ENCODE measurements at places on chromosomes 16 and 17.

DNA sequence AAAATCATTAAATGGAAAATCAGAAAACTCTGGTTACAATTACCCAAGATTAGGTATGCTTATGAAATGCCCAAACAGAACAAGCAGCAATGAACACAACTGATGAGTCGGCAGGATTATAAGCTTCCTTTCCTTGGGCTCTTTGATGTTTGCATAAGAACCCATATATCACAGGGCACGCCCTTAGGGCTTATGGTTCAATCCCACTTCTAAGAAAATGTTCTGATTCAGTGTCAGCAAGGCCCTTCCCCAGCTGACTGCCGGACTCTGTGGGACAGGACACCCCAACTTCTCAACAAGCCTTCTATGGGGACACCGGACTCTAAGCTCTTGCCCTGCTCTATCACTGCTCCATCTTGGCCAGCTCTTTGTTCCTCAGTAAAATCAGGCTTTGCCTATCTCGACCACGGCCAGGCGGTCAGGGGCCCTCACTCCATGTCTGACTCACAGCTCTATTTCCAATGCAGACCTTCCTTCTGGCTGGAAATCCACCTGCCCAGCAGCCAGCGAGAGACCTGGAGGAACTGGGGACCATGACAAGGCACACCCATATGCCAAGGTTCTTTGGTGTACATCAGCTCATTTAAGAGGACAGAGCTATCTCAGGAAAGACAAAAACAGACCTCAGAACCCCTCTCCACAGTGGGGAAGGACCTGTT lies 26.8 kb downstream of the LITAFD start:
- no peak for DNase-seq

DNA sequence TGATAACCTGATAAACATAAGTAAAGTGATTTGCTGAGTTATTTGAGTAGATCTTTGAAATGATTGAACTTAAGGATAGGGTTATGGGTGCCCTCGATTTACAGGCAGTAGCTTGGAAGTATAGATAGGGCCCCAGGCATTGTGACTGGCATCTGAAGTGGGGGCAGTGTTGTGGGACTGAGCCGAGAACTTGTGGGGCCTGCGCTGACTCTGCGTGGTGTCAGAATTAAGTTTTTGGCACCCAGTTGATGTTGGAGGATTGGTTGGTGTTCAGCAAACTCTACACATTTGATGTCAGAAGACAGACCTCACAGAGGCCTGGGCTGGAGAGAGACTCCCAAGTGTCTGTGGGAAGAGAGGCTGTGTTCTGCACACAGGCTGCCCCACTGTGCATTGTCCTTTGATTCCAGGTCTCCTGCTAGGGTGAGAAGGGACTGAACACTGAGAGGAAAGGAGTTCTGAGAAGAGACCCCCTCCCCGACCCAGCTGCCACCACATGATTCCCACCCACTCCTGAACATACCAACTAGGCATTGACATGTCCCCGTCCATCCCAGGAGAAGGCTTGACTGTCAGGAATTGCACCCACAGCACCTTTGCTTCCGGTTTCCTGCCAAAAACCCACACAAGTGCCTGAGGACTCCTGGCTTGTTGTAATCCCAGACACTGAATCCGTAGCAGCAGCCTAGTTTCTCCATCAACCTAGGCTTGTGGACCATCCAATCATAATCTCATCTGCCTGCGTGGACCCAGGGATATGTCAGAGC lies 4.5 kb downstream of the ZNF267 start:
- no peak for DNase-seq

DNA sequence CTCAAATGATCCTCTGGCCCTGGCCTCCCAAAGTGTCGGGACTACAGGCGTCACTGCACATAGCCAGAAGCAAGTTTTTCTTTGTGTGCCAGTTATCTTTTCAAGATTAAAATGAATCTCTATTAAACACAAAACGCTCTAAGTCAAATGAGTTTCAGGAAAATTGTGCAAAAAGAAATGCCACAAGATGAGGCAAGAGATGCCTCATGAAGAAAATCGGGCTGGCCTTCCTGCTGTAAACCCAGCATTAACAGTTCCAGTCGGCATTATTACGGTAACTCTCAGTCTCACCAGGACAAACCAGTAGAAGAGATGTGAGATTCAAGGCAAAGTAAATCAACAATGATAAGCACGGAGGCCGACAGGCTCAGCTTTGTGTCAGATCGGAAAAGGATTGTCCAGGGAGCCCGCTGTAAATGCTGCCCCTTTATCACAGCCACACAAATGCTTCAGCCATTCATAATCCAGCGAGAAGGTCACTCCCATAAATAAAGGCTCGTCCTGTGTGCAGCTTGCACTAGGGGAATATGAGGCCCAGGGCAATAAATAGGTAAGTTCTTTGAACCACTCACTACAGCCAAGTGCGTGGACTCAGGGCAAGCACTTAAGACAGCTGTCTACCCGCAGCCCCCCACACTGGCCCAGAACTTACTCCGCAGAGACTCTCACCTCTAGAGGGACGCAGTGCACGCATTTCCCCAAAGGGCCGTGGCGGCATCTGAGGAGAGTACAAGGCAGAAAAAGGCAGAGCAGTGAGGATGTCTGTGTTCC lies 27.2 kb downstream of the NPLOC4 start:
- DNase-seq = peak; percentile 5

GRCh38 chr16:65117811-65118448 lies 3.9 kb downstream of the CDH11 start:
- DNase-seq = peak; percentile 96

DNA sequence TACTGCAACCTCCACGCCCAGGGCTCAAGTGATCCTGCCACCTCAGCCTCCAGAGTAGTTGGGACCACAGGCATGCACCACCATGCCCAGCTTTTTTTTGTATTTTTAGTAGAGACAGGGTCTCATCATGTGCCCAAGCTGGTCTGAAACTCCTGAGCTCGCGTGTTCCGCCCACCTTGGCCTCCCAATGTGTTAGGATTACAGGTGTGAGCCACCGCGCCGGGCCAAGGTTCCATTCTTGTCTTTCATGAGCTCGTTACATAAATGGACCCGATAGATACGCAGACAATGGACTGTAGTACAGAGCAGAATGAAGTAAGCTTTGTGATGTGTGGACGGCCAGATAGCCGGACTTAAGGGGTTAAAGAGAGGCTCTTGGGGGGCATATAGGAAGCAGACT lies 19.3 kb downstream of the UBN1 start:
- DNase-seq = no peak

DNA sequence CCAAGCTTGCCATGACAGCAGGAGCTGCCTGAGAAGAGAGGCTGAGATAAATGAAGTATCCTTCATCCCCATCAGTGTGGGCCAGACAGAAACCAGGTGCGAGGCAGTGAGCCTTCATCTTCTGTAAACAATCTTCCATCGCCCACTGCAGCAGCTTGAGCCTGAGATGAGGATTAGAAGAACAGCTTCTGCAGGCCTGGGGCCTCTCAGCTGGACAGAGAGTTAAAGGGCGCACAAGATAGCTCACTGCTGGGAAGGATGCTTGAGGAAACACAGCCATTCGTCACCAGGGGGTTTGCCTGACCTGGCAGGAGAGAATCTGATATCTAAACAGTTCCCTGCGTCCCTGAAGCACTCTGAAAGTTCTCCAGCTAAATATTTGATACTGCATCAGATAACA lies 27.1 kb downstream of the HOXB1 start:
- DNase-seq = no peak

GRCh38 chr17:77854759-77855745 lies 103.5 kb upstream of the TNRC6C start:
- DNase-seq = no peak

- DNase-seq = no peak
Observed at GRCh38 chr17:57906910-57907309, 48.3 kb downstream of the CUEDC1 start.

GRCh38 chr17:12459736-12460135 lies 206.0 kb upstream of the MYOCD start:
- no peak for DNase-seq

DNA sequence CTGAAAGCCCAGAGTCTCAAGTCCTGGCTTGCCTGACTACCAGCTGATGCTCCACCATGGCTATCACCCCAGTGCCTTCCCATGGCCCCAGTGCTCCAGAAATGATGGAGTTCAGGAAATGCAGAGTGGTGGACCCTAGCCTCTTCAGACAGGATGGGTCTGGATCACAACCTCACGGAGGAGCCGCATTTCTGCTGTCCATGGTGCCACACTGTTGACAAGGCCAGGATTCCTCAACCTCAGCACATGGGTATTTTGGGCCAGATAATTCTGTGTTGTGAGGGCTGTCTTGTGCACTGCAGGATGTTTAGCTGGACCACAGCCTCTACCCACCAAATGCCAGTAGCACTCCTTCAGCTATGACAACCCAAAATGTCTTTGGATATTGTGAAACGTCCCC lies 6.7 kb upstream of the CRHR1 start:
- DNase-seq = no peak

DNA sequence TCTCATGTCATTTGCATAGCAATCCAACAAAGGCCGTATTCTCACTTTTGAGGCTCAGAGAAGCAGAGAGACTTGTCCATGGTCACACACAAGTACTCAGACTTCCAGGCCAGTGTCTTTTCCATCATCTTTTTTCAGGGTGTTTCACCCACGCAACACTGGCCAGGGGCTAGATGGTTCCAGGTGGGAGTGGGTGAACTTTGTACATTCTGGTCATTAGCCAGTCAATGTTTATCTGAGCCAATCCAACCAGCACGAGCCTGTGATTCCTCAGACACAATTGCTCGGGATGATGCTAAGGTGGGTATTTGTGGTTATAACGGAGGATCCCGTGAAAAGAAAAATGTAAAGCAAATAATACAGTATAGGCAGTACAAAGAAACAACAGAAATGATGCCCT lies 56.3 kb downstream of the ZFHX3 start:
- DNase-seq = no peak

GRCh38 chr17:55124730-55125360 lies 139.9 kb upstream of the HLF start:
- DNase-seq = no peak

DNA sequence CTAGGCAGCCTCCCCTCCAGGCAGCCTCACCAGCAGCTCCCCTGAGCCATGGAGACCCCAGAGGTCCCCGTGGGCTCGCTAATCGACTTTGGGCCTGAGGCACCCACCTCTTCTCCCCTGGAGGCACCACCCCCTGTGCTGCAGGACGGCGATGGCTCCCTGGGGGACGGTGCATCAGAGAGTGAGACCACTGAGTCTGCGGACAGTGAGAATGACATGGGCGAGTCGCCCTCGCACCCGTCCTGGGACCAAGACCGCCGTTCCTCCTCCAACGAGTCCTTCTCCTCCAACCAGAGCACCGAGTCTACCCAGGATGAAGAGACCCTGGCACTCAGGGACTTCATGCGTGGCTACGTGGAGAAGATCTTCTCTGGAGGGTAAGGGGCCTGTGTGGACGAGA lies 39.4 kb downstream of the KIAA0513 start:
- DNase-seq = no peak

DNA sequence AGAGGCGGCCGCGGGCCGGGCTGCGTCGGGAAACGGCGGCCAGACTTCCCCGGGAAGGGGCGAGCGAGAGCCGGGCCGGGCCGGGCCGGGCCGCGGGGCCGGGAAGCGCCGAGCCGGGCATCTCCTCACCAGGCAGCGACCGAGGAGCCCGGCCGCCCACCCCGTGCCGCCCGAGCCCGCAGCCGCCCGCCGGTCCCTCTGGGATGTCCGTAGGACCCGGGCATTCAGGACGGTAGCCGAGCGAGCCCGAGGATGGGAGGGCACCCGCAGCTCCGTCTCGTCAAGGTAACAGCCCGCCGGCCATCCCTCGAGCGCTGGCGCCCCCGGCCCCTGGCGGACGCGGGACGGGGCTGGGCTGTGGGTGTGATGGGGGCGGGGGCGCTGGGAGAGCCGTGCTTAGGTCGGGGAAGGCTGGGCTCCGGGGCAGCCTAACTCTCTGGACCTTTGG lies at the start of gene CRHR1:
Gene CRHR1 (plus strand): TSS at position 28 of the 448 bp plus-strand sequence. CDS start 225 bp downstream, at position 253.
- DNase-seq = peak; percentile 48

DNA sequence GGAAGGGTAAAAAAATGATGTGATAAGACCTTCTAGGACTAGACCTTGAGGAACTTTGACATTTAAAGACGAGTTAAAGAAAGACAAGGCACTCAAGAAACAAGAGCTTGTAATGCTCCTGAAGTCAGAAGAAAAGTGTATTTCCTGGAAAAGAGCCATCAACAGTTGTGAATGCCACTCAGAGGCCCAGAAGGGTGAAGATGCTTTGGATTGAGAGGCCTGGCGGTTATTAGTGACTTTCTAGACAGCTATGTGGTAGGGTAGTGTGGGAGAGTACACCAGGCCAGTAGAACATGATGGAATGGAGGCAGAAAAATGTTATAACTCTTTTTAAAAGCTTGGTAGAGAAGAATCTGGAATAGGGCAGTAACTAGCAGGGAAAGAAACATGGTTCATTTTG lies 34.1 kb upstream of the ANKFN1 start:
- DNase-seq = no peak

DNA sequence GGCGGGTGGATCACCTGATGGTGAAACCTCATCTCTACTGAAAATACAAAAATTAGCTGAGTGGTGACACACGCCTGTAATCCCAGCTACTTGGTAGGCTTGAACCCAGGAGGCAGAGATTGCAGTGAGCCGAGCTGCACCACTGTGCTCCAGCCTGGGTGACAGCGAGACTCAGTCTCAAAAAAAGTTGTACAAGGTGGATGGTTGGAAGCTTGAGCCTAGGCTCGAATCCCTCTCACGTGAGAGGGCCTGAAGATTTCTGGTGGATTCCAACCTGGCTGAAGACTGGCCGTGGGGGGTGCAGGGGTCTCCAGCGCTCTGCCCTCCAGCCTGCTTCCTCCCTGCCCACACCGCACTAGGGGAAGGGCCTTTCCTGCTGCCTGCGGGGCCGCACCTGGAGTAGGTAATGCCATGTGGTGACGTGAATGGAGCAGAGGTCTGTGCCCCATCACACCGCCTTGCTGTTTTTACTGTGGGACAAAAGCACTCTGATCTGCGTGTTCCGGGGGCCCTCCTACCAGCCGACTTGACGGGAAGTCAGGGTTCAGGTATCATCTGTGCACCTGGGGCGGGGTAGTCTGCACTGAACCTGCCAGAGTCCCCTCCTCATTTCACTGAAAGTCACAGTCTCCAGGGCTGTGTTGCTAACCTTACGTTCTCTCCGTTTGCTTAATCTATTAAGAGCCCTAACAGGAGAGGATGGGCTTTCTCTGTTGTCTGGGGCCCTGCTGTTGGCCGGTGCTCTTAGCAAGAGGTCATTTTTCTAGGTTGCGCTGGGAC lies 4.2 kb downstream of the RPL13 start:
- DNase-seq = no peak

DNA sequence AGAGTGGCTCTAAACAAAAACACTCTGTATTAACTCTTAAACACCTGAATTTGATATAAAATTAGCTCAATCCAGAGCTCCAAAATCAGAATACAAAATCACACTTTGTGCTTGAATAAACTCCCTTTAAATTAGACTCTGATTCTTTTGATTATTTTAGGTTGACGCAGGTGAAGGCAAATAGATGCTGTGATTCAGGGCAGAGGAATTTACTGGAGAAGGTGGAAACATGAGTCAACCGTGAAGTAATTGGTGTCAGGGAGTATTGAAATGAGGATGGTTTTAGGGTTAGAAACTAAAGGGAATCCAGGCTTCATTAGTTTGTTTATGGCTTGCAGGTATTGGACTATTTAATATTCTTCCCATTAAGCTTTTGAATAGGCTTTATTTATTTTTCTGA lies 37.1 kb upstream of the TEKT1 start:
- no peak for DNase-seq

DNA sequence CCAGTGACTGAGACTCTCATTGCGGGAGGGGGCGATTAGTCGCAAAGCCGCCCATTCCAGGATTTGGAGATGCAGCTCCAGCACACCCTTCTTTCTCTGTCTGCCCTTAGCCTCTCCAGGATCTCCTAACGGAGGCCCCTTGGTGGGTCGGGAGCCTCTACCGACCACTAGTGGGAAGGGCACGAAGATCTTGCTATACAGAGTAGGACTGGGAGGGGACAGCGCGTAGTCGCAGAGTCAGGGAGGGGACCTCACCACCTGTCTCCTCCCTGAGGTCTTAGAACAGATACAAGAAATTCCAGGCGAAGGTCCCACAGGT lies 588 bp upstream of the SMTNL2 start:
- peak; percentile 88 for DNase-seq
